ENCODE measurements at places on chromosomes 2 and 18.

- no peak for DNase-seq
These were observed 25.8 kb downstream of the NYAP2 start for GRCh38 chr2:225425284-225425683.

GRCh38 chr2:239381709-239382134, 19.1 kb downstream of the HDAC4 start:
- no peak for DNase-seq

- peak; percentile 40 for DNase-seq
These were observed 6.3 kb downstream of the THOC1 start for GRCh38 chr18:261398-262073.

- no peak for DNase-seq
These were observed 23.2 kb downstream of the MAP4K4 start for GRCh38 chr2:101720732-101721131.

- no peak for DNase-seq
These were observed 21.2 kb upstream of the NAB1 start for GRCh38 chr2:190627448-190628412.

- DNase-seq = no peak
These were observed 202.4 kb downstream of the PIK3C3 start for GRCh38 chr18:42157420-42157819.

DNA sequence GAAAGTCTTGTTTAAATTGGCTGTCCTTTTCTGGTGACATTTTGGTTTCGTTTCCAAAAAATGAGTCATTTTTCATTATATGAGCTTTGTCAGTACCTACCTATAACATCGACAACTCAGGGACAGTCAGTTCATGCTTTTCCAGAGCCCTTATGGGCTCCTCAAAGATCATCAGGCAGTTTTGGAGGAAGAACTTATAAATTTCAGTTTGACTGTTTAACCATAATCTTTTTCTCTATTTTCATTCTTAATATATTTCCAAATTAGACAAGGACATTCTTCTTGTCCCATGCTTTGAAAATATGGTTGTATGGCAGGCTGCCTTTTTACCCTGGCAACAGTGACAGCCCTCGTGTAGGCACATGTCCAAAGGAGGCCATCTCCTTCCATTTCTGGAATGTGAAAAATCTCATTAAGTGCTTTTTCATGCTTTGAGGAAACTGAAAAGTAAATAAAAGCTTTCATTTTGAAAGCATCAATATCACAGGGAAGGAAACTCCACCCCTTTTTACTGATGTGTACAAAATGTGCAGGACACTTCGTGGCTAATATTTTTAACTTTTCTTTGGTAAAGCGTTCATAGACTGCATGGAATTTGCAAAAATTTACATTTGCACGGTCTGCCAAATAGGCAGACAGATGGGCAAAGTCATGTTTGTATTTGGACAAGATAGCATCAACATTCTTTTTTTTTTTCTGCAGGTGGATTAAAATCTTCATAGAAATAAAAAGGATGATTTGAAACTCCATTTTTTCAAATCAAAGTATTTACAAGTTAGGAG, 7.2 kb upstream of the PROC start:
- DNase-seq = peak; percentile 44

DNA sequence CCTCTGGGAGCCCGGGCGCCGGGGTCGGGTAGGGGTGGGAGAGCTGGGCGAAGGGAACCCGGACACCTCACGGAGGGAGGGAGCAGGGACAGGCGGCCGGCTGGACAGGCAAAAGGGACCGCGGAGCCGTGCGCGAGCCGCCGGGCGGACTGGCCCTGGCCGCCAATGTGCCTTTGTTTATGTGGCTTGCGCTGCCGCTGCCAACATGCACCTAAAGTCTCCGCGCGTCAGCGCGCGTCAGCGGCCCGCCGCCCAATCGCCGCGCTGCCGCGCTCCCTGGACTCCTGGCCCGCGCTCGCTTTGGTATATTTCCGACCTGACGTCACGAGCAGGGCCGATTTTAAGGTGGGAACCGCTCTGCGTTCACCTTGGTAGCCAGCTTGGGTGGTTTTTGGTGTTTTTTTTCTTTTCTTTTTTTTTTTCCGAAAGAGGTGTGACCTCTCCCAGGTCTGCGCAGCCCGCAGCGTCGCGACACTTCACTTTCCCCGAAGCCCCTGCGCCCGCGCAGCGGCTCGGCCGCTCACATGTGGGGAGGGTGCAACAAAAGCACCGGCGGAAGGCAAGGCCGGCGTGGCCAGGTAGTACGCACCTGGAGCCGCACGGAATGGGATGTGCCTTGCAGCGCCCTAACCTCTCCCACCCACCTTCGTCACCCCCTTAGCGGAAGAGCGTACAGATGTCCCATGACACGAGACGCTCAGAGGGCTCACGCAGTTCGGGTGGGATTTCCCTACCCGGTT, at the start of gene NR4A2:
Gene NR4A2 (minus strand): TSS at position 188 of the 740 bp plus-strand sequence. CDS start 2,535 bp downstream, outside the sequence.
- peak; percentile 90 for DNase-seq

DNA sequence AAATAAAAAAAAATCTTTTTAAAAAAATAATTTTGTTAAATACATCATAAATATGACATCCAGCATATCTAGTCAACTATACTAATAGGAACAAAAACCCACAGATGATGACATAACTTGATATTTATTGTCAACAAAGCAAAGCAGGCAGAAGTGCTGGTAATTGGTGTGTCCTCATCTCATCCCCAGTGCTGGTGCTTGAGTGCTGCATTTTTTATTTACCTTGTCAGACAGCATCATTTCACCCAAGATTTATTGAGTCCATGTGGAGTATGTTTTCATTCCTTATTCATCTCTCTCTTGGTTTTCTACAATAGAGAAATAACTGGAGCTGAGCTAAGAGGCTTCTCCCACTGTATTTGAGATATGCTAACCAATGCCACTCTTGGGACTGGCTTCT, 191.6 kb upstream of the SLC14A2 start:
- peak; percentile 9 for DNase-seq

GRCh38 chr2:136113209-136113971, 4.6 kb downstream of the CXCR4 start:
- no peak for DNase-seq

DNA sequence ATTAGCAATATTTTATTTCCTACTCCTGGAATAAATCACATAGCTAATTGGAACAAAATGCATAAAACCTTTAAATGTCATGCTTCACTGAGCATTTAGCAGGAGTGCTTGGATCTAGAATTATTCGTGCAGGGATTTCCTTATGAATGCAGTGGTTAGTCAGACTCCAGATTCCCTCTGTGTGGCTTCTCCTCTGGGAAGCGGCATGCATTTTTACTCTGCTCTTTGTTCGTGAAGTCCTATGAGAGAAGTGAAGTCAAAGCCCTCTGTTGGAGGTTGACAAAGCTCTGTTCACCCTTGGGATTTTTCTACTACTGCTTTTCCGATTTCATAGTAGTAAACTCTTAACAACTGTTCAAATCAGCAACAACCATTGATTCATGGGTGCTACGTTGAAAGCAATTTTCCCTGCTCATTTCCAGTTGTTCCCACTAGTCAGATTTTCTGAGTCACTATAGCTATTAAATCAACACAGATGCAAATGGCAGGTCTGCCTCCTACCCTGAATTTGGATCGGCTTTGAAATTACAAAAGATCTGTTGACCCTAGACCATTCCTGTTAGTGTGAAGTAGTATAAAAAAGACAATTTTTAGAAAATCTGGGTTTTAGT, 461.7 kb downstream of the STK39 start:
- peak; percentile 7 for DNase-seq

DNA sequence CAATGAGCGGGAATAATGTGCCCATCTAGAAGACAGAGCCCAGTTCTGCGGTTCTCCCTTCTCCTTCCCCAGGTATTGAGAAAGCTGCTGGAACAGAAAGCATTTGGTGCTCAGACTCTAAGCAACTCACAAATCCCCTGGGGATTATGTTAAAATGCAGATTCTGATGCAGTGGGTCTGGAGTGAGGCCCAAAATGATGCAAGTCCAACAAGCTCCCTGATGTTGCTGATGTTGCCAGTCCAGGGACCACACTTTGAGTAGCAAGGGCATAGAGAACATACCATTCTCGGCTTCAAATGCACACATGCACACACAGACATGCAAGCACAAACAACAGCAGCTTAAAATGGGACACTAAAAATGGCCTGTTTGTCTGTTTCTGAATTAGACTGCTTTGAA, 274.8 kb upstream of the NCKAP5 start:
- DNase-seq = peak; percentile 43

DNA sequence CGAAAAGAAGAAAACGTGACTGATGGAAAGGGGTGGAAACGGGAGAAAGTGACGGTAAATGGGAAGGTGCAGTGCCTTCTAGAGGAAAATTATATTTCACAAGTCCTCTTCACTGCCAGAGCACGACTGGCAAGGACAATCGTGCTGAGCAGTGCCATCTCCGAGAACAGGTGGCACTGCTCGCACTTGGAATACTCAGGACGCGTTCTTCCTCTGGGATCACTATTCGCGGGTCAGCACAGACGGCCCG, 364 bp downstream of the STAT1 start:
- DNase-seq = peak; percentile 22

DNA sequence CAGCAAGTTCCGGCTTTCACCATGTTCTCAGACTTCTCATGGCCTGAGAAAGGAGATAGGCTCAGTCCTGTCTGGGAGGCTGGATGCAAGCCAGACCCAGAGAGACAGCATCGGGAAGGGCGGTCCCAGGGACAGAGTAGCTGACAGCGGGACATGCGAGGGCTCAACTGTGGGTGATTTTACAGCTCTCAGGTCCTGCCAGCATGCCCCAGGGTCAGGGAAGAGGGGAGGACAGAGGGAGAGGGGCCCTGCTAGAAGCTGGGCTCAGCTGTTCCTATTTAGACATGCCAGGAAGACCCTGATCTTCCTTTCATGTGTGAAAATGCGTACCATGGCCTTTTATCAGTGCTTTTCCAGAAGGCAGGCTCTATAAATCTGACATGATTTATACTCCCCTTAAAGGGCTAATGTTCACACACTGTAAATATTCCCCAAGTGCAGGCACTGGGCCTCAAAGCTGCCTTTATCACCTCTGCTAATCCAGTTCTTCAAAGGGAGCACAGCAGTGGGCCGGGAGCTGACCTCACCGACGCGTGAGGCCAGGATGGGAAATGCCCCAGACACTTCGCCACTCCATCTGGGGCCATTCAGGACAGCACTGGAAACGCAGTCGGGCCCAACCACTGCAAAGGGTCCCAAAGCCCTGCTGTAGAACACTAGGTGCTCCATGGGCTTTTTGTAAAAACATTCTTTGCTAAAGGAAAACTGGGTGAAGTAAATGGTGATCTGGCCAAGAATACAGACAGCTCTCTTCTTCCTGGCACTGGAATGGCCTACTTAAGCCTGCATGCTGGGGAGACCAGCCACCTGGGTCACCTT, 96.1 kb upstream of the LMAN1 start:
- no peak for DNase-seq

DNA sequence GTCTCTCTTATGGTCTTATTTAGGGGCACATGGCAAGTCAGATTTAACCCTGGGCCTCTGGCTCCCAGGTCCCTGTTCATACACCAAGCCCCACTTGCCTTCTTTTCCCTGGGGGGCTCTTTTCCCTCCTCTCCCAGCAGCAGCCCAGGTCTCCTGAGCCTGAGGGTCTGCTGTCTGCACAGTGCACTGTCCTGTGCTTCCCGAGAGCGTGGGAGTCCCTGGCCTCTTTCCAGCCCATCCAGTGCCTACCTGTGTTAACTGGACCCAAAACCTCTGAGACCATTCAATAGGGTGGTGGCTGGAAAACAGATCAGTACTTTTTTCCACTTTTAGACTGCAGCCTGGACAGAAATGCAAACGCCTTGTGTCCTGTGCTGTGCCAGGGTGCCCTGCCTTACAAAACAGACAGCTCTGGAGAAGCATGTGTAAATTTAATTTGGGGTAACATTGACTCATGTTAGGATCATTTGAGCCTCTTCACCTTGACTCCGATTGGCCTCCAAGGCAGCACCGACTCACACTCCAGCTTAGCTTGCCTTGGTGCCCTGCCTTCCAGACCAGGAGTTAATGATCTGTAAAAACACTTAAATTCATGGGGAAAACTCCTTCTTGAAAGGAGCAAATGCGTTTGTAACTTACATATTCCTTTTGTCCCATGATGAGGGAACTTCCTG, 34.3 kb downstream of the TWIST2 start:
- no peak for DNase-seq

GRCh38 chr2:167962436-167963226, 284.8 kb downstream of the STK39 start:
- no peak for DNase-seq

- DNase-seq = peak; percentile 36
These were observed 30.9 kb downstream of the MEMO1 start for GRCh38 chr2:31979956-31980355.

DNA sequence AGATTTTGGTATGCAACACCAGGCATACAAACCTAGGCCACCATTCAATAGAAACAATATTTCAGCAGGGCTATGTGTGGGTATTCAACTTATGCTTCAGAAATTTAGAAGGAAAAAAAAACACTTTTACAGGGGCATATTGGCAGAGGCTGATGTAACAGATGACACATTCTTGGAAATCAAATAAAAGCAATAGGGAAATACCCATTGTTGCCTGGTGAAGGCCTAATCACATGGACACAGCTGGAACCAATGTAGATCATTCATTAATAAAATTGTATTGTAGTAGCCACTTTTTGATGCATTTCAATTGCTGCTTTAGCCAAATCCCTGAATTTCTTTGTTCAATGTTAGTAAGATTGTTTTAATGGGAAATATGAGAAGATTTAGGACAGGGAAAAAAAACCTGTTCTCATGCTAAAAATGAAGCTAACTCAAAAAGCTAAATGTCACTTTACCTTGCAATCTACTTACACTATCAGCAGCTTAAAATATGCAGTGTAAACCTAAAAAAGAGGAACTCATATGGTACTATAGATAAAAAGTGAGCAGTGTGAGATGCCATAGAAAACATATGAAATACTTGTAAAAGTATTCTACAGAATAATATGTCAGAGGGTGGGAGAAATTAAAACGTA, 289.4 kb downstream of the ZEB2 start:
- peak; percentile 25 for DNase-seq

DNA sequence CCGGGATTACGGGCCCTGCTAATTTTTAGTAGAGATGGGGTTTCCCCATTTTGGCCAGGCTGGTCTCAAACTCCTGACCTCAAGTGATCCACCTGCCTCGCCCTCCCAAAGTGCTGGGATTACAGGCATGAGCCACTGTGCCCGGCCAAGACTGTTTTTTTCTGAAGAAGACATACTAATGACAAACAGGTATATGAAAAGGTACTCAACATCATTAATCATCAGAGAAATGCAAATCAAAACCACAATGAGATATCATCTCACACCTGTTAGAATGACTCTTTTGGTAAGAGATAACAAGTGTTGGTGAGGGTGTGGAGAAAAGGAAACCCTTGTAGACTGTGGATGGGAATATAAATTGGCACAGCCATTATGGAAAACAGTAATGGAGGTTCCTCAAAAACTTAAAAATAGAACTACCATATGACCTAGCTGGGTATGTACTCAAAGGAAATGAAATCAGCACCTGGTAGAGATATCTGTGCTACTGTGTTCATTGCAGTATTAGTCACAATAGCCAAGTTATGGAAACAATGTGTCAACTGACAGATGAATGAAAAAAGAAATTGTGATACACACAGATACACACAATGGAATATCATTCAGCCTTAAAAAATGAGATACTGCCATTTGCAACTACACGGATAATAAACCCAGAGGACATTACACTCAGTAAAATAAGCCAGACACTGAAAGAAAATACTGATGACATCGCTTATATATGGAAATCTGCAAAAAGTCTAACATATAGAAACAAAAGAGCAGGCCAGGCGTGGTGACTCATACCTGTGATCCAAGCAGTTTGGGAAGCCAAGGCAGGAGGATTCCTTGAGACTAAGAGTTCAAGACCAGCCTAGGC, 20.8 kb downstream of the SOS1 start:
- DNase-seq = peak; percentile 22
